ENCODE measurements at places on chromosomes 4 and X.

GRCh38 chrX:41722214-41722613, 1.8 kb upstream of the GPR82 start:
- no peak for DNase-seq

DNA sequence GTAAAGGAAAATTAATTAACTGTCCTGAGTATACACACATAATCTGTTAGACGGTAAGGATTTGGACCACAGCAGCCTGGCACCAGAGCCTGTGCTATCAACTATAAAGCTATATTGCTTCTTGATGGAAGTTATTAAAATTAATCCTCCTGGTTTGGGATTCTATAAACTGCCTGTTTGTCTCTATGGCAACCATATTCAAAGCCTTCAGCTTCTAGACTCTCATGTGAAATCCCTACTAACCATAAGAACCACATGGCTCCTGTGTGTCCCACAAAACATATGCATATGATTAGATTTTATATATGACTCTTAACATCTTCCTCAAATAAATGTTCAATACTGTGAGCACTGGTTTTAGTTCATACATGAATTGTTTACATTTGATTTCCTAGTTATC, 380.8 kb downstream of the ANKRD50 start:
- no peak for DNase-seq

GRCh38 chr4:98570151-98570797, 88.1 kb downstream of the TSPAN5 start:
- DNase-seq: no peak

DNA sequence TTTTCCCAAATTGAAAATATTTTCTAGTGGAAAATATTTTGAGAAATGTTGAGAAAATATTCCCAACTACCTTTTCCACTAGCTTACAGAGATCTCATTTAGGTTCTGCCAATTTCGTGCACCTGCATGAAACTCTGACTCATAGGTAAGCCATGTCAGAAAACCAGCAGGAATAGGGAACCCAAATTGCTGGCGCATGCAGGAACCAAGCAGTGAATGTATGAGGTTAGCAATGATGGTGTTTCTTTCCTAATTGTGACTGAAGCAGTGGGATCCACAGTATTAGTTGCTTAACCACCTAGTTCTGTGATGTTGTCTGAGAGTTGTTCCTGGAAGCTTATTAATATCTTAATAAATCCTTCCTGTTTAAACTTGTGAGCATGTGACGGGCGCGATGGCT, 381.0 kb upstream of the TRAM1L1 start:
- DNase-seq: no peak

DNA sequence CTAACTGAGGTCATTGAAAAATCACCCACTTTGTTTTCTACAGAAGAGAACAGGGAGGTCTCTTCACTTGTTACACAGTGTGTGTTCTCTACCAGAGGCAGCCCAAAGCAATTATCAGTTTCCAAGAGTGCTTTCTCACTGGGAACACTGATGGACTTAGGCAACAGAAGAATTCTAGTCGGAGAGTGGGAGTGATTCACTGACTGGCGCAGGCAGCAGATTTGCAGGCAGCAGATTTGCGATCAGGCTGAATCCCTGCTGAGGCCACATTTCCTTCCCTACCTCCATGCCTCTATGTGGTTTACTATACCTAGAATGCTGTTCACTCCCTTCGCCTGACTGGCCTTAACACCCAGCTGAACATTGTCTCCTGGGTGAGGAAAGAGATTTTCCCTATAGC, 6.6 kb downstream of the OCIAD2 start:
- no peak for DNase-seq

DNA sequence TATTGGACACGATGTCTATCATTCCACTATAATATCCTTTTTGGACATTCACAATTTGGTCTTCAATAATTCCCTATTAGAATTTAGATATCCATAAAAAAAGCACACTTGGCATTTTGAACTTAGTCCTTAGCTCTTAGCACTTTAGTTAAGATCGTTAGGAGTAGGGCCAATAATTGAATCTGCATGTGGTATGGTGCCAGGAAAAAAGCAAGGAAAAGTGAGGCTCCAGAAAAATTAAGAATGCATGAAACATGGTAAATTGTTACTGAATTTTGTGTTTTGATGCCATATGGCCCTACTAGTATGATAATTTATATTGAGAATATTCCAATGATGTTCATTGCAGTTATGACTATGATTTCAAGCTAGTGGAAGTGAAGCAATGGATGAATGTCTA, 53.6 kb upstream of the TEX13A start:
- DNase-seq: no peak

GRCh38 chr4:157459785-157460184, 239.3 kb downstream of the GRIA2 start:
- peak; percentile 5 for DNase-seq

GRCh38 chr4:87274803-87275202, 47.9 kb downstream of the HSD17B13 start:
- no peak for DNase-seq

- no peak for DNase-seq
These were observed 319.1 kb downstream of the GPAT3 start for GRCh38 chr4:83855044-83855443.

DNA sequence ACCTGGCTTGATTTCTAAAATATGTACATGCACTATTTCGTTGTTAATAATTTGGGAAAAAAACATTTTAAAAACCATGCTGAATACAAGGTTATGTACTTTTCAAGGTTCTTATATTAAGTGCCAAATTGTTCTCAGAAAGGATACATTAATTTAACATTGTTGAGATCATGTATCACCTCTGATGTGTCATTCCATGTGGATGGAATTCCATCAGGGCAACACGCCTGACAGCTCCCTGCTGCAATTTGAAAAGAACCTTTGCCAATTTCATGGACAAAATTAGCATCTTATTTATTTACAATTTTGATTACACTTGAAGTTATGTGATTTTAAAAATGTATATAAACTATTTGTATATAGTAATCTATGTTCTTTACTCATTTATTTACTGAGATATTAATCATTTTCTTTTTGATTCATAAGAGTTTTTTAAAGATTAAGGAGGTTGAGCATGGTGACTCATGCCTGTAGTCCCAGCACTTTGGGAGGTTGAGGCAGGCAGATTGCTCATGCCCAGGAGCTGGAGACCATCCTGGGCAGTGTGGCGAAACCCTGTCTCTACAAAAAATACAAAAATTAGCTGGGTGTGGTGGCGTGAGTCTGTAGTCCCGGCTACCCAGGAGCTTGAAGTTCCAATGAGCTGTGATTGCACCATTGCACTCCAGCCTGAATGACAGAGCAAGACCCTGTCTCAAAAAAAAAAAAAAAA, 142.8 kb downstream of the ENPP6 start:
- no peak for DNase-seq

GRCh38 chr4:164648151-164648848, 105.6 kb upstream of the SMIM31 start:
- no peak for DNase-seq

DNA sequence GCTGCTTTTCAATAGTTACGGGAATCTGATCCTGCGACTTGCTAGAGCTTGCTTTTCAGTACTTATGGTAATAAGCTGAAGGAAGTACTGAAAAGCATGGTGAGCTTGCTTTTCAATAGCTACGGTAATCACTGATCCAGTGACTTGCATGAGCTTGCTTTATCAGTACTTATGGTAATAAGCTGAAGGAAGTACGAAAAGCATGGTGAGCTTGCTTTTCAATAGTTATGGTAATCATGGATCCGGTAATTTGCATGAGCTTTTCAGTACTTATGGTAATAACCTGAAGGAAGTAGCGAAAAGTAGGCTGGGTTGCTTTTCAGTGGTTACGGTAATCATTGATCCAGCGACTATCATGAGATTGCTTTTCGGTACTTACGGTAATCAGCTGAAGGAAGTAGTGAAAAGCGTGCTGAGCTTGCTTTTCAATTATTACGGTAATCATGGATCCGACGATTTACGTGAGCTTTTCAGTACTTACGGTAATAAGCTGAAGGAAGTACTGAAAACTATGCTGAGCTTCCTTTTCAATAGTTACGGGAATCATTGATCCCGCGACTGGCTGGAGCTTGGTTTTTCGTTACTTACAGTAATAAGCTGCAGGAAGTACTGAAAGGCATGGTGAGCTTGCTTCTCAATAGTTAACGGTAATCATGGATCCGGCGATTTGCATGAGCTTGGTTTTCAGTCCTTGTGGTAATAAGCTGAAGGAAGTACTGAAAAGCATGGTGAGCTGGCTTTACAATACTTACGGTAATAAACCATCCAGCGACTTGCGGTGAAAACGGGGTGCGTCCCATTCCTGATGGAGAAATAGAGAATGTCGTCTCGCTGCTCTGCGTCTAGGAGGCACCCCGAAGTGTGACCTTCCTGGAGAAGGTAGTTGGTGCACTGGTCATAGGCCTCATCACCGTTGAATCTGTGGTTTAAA, 6.5 kb downstream of the CRLF2 start:
- DNase-seq: peak; percentile 88

DNA sequence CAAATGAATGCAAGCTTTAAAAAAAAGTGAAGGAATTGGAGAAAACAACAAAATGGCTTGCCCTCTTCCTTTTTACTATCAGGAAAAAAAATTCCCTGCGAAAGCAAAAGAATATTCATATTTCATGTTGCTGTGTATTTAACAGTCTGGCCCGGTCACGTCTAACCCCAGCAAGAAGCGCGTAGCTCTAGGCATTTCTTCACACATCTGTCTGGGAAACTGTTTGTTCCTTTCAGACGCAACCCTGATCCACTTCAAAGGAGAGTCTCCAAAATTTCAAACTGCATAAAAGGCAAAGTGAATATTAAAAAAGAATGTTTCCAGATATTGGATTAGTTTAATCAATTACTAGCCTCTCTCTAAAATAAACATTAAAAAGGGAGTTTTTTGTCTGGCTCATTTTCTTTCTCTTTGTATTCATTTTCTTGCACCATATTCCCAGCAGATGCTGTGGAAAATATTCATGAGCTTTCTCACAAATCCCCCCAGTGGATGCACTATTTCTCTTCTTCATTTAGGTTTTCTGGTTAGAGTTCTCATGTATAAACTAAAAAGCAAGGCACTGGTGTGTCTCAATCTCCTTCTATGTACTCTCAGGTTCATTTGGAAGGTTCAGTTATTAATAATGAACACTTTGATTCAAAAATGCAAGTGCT, 145.3 kb downstream of the MID1 start:
- no peak for DNase-seq

DNA sequence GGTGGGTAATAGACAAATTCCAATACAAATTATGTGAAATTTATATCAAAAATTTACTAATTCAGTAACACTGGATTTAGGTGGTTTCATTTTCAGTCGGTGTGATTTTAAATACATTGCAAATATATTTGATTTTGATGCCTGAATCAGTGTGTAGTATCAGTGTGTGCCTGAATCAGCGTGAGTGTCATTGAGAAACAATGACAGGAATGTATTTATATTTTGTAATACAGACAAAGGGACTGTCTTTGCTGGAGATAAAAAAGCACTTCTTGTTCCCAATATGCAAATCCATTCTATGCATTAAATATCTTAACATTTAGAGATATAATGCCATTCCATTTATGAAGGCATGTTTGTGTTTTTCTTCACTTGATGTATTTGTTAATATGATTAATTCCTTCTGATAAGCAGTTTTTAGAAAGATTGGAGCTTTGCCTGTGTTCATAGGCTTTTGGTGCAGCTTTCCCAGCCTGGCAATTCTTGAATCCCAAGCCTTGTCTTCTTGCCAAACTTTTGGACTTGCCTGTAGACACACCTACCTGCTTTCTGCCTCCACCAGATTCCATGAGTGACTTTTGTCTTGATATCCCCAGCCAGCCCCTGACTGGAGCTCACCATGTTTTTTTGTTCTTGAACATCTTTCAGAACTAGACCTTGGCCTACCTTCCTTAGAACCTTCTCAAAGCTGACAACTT, 243.8 kb downstream of the ADGRL3 start:
- no peak for DNase-seq

DNA sequence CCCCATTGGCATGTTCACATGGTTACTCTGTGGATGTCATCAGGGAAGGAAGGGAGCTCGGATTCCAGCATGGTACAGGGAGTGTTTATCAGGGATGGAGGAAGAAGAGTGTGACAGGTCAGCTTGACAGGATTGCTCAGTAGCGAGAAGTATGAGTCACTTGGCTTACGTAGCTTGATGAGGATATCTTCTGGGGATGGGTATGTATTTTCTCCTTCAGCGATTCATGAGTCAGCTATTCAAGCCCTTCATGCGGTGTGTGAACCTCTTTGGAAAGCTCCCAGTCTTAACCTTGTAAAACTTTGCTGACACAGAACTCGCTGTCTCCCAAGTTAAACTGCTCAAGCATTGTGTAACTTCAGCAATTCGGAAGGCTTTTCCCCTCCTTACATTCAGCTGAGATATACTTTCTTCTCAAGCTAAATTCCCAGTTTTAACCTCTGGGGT, 275.4 kb downstream of the ARHGAP10 start:
- DNase-seq: no peak

DNA sequence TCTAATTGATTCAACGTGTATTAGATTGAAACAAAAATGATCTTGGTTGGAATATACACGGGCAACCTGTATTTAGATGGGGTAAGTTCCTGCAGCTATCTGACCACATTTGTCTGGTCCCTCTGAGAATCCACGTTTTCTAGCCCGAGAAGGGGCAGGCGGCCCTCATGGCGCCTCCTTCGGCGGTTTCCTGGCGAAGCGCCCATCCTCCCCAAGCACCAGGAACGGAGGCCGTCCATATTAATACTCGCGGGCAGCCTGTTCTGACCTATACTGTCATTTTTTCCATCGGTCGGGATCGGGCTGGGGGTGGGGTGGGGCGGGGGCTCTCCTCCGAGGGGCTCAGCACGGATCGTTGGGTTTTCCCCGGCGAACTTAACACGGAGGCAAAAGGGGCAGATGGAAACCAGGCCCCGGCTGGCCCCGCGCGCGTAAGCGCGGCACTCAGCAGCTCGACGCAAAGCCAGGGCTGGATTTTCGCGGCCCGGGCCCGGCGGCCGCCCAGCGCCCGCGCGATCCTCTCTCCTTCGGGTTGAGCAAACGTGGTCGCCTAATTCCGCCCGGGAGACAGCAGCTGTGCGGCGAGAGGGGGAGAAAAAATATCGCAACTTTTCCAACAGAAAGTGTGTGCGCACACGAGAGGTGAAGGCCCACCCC, 77.2 kb upstream of the BCOR start:
- peak; percentile 89 for DNase-seq

GRCh38 chr4:168199260-168199957, 107.1 kb downstream of the ANXA10 start:
- no peak for DNase-seq

GRCh38 chr4:6693231-6694176, at the start of gene S100P:
S100P (plus strand) TSS chr4:6693878; CDS start chr4:6693933, 55 bp downstream.
- no peak for DNase-seq

DNA sequence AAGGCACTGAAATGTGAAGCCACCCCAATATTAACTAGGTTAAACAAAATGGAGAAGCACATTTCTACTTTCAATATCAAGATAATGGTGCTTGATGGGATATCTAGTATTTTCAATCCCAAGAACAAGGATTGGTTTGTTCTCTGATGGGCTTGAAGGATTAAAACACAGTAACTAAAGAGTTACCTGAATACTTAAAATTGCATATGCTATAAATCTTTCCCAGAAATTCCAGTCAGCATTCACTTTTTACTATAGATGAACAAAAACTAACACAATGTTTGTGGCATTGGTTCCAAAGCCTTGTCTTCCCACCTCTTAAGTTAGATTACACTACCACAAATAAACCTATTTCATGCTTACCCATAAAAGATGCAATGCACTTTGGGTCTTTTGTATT, 3.9 kb upstream of the PCDH10 start:
- no peak for DNase-seq

All from retina (tissue), 1 donor.